ENCODE measurements at places on chromosomes 12 and 14.
A peak's percentile ranks its signal among the peaks of the same experiment; 100 is the strongest.

- DNase-seq, result no peak
Observed at GRCh38 chr12:40444174-40444573, 219.4 kb downstream of the LRRK2 start.

GRCh38 chr12:43008953-43009845 lies 419.7 kb upstream of the PRICKLE1 start:
- no peak for DNase-seq

DNA sequence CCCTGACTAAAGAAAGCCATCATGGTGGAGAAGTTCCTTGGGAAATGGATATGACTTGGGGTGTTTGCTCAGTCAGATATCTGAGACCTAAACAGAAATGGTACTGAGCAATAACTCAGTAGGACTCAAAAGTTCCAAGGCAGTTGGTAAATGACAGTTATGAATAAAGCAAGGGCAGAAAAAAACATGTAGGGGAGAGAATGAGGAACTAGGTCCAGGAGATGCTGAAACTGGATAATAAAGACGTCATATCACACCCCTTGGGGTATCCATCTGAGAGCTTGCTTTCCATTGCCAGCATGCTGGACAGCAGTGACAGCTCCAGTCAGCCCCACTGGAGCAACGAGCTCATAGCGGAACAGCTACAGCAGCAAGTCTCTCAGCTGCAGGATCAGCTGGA lies 37.5 kb downstream of the RPGRIP1 start:
- no peak for DNase-seq

- no peak for DNase-seq
Observed at GRCh38 chr14:34003691-34004090, 52.8 kb upstream of the EGLN3 start.

DNA sequence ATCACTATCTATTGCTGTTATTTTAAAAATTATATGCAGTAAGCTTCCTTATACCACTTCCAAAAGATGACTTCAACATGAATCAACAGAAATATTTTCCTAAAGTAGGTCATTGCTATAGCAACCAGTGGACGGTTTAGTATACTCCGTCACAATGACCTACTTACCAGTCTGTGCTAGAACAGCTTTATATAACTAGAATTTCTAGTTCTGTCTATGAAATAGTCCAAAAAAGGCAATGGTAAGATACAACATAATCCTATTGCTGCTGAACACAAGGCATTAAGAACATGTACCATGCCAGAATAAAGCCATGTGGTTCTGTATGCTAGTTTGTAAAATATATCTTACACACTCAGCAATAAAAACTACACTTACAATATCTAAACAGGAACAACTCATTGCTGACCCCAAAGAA lies 40.7 kb upstream of the MTERF2 start:
- DNase-seq, result no peak

DNA sequence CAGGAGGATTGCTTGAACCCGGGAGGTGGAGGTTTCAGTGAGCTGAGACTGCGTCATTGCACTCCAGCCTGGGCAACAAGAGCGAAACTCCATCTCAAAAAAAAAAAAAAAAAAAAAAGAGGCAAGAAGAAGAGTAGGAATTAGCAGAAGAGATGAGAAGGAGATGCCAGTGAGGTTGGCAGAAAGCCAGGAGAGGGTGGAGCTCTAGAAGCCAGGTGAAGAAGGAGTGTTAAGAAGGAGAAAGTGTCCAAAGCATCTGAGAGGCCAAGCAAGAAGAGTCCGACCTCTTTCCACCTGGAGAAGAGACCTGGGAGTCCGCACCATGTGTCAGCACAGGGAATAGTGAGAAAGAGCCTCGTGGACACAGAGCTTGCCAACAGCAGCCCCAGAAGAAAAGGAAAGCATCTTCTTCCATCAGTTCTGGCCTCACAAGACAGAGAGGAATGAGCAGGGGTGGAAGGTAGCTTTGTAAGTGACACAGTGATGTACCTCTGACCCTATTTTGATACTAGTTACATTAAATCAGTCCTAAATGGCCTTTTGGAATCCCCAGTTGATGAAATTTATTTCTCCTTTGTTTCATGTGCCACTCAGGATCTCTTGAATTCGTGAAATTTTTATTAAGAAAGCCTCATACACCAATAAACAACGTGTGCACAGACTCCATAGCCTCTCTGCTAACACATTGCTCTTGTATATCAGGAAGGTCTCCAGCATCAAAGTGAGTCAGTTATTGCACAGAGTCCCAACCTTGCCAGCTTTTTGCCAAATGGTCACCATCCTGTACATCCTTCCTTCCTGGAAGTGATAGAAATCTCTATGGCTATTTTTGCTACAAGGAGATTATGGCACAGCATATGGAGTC lies 70.6 kb downstream of the SAMD4A start:
- DNase-seq, result no peak

DNA sequence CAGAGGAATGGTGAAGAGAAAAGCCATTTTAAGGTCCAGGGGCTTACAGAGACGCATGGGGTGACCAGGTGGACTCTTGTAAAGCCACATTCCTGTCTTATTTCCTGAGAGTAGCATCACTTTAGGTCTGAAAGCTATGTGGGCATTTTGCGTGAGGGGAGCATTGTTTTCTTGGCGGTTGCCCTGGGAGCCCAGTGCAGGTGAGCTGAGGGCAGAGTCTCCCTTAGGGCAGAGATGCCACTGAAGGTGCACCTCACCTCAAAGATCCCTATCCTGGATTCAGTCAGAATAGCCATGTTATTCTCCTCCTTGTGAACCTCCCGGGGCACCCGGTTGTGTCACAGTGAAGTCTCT lies 12.4 kb downstream of the GLRX5 start:
- no peak for DNase-seq

DNA sequence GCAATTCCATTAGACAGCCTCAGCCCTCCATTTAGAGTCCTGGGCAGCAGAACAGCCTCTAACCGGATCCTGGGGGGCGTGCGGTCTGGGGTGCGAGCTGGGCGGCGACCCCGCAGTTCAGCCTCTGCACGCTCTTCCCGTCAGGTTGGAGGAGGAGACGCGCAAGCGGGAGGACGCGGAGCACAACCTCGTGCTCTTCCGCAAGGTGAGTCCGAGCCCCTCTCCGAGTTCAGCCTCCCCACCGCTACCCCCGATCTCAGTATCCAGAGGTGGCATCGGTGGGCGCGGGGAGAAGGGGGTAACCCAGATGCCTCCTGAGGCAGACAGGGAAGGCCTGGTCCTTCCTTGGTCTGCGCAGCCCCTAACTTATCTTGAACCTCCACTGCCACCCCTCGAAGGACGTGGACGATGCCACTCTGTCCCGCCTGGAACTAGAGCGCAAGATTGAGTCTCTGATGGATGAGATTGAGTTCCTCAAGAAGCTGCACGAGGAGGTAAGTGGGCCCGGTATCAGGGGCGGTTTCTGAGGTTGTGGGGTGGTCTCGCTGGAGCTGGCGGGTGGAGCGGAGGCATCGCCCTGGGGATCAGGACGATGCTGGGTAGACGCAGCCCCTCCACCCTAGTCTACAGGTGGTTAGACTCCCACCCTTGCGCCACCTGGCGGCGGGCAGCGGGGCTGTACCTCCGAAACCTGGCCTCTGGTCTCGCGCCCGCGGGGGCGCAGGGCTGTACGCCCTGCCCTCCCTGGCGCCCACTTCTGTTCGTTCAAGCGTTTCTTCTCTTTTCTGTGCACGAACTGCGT lies 1.3 kb downstream of the PRPH start:
- DNase-seq, result peak; percentile 59

DNA sequence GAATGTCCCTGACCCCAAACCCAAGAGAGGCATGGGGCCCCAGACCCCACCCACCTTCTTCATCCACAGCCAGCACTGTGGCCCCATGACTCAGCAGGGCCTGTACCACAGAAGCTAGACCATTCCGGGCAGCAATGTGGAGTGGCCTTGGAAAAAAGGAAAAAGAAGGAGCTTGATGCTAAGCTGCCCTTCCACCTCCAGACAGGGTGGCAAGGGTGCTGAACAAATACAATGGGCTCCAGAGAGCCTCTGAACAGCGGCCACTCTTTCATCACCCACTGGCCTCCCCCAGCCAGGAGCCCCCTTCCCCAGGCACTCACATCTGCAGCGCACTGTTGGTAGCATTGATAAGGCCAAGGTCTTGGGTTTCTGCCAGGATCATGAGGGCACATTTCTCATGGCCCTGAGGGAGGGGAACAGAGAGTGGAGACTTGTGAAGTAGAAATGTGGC lies 13.9 kb downstream of the SLC39A5 start:
- DNase-seq, result no peak

- no peak for DNase-seq
Observed at GRCh38 chr12:124305136-124305535, 10.2 kb downstream of the RFLNA start.

DNA sequence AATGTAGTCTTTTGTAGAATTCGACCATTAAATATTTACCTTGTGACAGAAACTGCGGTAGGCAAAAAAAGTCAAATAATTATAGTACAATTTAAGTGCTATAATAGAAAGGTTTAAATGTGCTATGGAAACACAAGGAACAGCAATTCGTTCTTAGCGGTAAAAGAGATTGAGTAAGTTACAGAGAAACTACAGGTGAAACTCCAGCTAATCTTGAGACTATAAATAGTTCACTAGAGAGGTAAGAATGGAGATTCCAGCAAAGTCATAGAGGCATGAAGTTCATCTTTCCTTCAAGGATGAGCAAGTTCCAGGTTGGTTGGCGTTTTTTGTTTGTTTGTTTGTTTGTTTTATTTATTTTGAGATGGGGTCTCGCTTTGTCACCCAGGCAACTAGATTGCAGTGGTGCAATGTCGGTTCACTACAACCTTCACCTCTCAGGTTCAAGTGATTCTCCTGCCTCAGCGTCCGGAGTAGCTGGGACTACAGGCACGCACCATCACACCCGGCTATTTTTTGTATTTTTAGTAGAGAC lies 878 bp upstream of the R3HDM2 start:
- DNase-seq, result no peak

DNA sequence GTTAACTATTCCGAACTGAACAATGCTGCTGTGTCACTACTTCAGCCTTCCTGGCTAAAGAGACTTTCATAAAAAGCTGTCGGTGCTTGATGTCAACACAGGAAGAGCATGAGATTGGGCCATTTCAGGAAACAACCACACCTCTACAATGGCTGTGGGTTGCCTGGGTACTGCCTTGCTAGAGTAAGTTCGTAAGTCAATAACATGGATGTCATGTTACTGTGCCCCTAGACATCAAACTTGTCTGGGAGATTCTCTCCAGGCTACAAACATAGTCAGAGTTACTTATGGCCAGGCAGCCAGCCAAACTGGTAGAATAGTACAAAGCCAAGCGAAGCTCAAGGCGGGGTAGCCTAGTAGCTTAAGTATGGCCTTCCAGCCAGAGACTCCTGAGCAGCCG lies 23.1 kb downstream of the MAX start:
- no peak for DNase-seq

- no peak for DNase-seq
Observed at GRCh38 chr12:45611061-45611460, 118.4 kb upstream of the ARID2 start.

- DNase-seq, result no peak
Observed at GRCh38 chr12:77070800-77071449, 5.6 kb upstream of the E2F7 start.

GRCh38 chr12:52313461-52313860 lies 7.7 kb downstream of the KRT83 start:
- DNase-seq, result no peak

- no peak for DNase-seq
Observed at GRCh38 chr14:72774894-72775620, 118.8 kb downstream of the DPF3 start.

DNA sequence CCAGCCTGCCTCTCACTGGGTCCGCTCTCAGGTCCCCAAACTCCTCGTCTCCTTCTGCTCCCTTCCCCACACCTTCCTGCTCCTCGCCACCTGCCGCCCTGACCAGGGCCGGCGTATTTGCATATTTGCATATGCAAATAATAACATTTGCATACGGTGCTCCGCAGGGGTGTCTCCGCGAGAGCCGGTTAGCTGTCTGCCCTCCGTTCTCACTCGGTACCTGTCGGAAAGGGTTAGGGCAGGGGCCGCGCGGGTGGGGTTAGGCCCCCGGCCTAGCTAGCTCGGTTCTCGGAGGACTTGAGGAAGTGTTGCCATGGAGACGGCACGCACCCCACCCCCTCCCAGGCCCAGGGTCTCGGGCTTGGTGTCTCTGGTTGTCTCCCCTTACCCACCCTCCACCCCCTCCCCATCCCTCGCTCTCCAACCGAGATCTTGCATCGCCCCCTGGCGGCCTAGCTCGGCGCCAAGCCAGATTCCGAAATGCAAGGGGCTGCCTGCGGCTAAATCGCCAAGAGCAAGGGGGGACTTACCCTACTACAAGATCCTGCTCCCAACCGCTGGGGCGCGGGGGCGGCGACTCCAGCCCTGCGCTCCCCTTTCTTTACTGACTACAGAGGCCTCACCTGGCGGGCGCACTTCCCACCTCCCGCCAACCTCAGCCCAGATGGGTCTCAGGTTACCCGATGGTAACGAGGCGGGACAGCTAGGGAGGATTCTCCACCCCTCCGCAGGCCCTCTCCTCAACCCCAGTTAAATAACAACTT lies 8.1 kb downstream of the STAC3 start:
- peak; percentile 89 for DNase-seq

DNA sequence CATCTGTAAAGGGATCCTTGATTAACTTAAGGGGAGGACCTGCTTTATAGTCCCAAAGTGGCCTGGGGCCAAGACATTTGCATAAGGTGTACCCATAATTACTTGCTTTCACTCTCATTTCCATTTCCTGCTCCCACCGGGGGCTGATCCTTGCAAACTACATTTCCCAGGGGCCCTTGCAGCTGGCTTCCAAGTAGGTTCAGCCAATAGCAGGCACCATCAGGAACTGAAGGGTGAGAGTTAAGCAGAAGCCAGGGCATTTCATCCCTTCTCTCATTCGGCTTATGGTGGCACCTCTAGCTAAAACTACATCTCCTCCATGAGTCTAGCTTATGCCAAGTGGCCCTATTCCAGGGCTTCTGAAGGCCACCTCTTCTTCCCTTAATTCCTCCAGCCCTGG lies 88.8 kb downstream of the CCDC60 start:
- no peak for DNase-seq

GRCh38 chr12:41293011-41293410 lies 104.9 kb downstream of the PDZRN4 start:
- no peak for DNase-seq

DNA sequence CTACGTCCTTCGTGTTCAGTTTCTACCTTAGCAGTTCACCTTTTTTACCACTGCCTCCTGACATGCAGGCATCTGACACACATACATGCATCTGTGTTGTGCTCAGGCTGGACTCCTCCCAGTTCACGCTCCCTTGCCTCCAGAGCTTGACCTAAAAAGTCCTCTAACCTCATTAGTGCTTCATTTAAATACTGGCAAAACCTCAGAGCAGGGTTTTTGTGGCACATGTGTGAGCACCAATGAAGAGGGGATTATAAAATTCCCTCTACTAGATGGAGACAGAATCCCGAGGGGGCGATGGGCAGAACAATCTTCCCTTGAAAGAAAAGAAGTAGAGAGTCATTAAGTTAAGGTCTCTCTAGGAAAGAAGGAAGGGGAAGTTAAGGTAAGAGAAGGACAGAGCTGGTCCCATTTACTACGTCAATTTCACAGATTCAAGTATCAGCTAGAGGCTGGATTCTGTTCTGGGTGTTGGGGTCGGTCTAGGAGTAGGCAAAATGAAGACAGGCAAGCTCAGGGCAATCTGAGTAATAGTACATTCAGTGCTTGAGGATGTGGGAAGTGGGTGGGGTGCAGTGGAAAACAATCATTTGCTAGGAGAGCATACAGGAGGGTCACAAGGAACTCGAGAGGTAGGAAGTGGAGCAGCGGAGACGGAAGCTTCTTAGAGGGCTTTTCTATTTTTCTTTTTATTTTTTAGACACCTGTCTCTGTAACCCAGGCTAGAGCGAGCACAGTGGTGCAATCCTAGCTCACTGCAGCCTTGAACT lies 7.5 kb downstream of the HAL start:
- DNase-seq, result no peak

- DNase-seq, result no peak
Observed at GRCh38 chr12:3014641-3015040, 55.4 kb downstream of the TEAD4 start.

All from endothelial cell (in vitro differentiated cells).